ENCODE measurements at places on chromosomes 11 and 22.

- no peak for DNase-seq
Measured at GRCh38 chr11:77470971-77471370, 2.9 kb downstream of the PAK1 start.

DNA sequence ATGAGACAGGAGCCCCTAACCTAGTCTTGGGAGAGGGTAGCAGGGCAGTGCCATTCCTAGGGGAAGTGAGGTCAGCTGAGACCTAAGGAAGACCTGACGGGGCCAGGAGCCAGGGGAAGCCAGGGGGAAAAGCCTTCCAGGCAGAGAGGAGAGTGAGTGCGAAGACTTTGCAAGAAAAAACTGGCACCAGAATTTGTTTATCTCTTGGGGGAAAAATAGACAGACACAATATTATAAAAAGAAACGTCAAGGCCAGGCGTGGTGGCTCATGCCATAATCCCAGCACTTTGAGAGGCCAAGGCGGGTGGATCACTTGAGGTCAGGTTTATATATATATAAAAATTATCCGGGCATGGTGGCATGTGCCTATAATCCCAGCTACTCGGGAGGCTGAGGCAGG is 26.9 kb upstream of the TESMIN start:
- no peak for DNase-seq

DNA sequence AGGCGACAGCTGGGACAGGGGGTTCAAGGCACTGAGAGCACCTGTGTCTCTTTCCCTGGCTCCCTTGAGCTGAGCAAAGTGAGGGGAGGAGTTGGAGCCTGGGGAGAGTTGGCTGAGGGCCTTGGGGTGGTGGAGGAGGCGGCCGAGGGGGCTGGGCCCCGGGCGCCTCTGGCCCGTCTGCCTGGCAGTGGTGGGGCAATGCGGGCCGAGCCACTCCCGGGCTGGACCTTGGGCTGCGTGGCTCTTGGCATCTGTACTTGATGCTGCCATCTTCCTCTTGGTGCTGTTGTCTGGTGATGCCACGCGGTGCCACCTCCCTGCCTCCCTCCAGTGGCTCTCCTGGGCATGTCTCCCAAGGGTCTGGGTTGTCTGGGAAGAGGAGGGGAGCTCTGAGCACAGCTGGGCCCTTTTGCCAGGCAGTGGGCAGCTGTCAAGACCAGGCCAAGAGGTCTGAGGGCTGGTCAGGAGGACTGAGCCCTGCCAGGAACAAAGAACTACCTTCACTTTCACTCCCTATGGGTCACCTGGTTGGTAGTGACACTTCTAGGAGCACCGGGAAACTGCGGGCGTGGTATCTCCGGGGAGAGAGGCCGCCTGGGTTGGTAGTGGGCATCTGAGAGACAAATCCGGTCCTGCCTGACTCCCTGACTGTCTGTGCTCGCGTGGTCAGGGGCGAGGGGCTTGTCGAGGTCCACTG is 1.3 kb downstream of the GRIK4 start:
- DNase-seq, result no peak

DNA sequence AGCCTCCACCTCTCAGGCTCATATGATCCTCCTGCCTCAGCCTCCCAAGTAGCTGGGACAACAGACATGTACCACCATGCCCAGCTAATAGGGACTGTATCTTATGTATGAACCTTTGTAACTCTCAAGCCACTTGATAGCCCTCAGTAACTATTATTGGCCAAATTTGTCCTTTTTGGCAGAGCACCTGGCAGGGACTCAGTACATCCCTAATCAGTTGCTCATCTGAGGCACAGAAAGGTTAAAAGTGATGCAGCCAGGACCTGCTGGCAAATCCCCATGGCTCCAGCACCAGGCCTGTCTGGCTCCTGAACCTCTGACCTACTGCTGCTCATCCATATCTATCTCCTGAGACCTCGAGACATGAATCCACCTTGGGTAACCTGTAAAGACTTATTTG is 21.1 kb upstream of the XBP1 start:
- no peak for DNase-seq

- peak; percentile 46 for DNase-seq
Measured at GRCh38 chr11:96748639-96749370, 359.0 kb downstream of the JRKL start.

DNA sequence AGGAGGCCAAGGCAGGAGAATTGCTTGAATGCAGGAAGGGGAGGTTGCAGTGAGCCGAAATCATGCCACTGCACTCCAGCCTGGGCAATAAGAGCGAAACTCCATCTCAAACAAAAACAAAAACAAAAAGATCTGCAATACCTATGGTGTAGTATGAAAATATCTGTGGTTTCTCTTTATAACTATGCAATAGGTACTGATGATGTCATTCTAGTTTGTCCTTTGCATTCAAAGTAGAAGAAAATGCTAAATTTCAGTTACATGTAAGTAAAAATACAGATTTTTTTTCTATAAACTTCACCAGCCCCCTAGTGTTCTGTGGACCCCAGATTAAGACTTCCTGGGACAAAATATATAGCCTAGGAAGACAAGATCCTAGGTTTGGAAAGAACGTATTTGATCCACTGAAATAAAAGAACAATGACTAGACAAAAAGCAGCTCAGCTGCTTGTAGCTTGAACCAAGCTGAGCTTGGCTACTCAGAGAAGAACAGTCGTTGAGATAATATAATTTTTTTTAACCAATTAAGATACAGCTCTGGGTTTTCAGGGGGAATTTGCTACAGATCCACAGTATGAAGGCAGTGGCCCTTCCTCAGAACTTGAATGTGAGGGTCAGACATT is 2.8 kb upstream of the HBE1 start:
- no peak for DNase-seq

- no peak for DNase-seq
Measured at GRCh38 chr22:20207277-20208025, 56.6 kb upstream of the CCDC188 start.

DNA sequence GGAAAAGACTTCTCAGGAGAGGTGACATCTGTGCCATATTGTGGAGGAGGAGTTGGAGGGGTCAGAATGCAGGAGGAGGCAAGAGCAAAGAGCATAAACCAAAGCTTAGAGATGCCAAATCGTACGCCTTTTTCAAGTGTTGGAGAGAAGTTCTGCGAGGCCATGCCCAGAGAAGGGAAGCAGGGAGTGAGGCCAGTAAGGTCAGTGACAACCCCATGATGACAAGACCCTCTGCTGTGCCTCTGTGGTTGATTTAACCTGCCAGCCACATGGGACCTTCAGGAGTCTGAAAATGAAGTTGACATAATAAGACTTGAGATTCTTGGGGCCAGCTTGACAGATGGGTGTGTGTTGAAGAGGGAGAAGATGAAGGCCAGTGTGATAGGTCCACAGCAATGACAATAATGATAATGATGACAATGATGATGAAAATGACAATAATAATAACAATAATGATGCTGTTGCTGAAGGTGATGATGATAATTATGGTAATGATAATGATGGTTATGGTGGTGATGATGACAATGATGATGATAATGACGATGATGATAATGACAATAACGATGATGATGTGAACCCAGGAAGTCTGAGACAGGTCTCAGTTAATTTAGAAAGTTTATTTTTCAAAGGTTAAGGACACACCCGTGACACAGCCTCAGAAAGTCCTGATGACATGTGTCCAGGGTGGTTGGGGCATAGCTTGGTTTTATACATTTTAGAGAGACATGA is 152.6 kb upstream of the B3GAT1 start:
- no peak for DNase-seq

GRCh38 chr11:99773646-99774045 is 752.9 kb downstream of the CNTN5 start:
- peak; percentile 57 for DNase-seq

DNA sequence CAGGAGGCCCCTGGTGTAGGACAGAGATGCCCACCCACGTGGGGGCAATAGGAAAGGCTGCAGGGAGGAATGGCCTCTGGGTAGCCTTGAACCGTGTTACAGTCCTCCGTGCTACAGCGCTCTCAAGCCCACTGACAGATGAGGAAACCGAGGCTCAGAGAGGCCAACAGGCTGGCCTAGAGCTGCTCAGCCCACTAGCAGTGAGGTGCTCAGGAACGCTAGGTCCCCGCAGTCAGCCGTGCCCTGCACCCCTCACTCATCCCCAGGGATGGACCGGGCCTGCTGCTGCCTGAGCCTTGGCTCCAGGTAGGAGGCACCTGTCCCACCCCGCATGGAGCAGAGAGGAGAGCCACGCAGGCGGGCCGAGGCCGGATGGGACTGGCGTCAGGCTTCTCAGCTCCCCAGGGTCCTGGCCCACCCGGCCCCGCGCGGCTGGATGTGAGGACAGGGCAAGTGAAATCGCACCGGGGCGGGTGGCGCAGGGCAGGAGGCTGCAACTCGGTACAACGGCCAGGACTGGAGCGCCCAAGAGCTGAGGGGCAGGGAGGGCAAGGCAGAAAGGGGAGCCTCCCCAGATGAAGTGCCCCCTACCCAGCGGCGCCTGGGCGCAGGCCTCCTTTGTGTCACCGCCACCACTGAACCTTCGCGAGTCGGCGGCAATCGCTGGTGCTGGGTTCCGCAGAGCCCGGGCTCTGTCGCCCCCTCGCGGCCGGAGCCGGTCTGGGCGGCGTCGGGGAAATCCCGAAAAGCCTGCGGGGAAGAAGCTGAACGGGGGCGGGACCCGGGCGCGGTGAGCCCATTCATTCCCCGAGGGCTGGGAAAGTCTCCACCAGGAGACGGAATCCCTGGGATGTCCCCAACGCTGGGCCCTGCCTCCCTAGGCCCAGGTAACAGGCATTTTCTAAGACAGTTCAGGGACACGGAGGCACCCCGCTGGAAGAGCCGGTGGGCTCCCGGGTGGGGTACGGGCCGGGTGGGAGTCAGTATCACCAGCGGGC is 8.4 kb upstream of the SLC2A11 start:
- peak; percentile 75 for DNase-seq

- DNase-seq, result peak; percentile 44
Measured at GRCh38 chr11:17208257-17208999, 642 bp upstream of the PIK3C2A start.

- DNase-seq, result no peak
Measured at GRCh38 chr11:31805037-31805628, 6.0 kb downstream of the PAX6 start.

GRCh38 chr22:36373258-36373579 is 14.5 kb downstream of the MYH9 start:
- DNase-seq, result no peak

DNA sequence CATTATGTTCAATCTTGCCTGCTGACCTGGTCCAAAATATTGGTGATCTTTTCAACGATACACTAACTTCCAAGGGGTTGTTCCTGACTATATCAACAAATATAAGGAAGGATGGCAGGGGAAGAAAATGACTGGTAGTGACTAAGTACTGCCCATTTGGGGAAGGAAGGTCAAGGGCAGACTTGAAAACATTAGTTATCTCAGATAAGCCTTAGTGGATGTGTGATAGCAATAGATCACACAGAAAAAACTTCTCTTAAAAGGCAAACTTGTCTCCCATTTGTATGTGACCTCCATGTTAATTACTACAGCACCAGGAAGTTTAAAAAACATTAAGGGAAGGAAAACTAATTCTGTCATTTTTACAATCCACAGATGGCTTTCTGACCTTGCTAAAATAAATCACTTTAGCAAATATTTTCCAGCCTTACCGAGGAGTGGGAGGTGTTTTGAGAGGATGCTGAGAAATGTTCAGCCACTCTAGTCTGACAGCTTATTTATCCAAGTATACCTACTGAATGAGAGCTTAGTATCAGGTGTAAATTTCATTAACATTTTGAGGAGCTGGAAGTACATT is 88.2 kb upstream of the DDI1 start:
- DNase-seq, result no peak

DNA sequence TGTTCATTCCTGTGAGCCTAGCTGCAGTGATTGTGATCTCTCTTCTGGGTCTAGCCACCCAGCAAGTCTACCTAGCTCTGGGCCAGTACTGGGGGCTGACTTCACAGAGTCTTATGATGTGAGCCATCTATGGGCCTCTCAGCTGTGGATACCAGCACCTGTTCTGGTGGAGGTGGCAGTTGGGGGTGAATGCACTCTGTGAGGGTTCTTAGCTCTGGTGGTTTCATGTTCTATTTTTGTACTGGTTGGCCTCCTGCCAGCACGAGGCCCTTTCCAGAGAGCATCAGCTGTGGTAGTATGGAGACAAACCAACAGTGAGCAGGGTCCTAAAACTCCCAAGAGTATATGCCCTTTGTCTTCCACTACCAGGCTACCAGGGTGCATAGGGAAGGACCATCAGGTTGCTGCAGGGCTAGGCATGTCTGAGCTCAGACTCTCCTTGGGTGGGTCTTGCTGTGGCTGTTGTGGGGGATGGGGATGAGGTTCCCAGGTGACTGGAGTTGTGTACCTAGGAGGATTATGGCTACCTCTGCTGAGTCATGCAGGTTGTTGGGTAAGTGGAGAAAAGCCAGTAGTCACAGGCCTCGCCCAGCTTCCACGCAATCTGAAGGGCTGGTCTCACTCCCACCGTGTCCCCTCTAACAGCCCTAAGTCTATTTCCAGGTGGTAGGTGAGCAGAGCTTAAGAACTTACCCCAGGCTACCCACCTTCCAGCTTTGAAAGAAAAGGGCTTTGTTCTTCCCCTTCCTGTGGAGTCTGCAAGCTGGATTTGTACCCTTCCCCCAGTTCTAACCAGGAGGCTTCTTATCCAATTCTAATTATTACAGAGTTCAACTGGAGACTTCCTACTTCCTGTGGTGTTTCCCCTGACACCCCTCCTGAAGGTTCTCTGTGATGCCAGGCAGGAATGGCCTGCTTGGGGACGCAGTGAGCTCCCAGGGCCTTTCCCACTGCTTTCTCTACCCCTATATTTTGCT is 250.7 kb downstream of the LUZP2 start:
- DNase-seq, result no peak

DNA sequence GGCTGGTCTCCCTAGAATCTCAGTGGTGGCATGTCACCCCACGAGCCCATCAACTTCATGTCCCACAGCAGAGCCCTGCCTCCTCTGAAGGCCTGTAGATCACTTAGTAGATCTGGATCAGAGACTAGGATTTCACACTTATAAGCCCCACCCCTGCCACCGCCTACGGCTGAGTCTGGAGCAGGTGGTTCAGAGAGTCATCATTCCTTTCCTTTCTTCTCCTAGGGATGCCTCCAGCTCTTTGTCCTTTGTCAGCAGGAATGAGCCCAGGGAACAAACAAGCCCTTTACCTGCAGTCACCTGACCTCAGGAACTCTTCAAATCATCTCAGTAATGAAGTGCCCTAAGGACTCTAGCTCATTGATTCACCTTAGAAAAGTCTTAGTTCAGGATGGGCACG is 37.8 kb downstream of the SCGB1A1 start:
- DNase-seq, result no peak

DNA sequence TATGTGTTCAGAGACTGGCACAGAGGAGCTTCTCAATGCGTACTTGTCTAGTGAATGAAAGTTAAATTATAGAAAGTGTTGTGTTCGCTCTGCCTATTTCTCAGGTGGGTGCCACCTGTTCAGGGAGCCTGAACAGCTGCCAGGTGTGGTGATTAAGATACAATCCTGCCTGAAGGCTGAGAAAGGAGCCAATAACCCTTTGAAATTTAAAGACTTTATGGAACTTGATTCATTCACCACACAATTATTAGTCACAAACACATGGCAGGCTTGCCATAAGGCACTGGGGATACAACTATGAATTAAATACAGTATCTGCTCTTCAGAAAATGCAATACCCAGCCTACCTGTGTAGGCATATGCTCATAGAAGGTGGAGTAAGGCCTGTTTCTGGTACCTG is 92.9 kb upstream of the AMOTL1 start:
- DNase-seq, result no peak

- DNase-seq, result no peak
Measured at GRCh38 chr11:34960277-34960676, 43.9 kb downstream of the PDHX start.

- DNase-seq, result no peak
Measured at GRCh38 chr11:441418-442274, at the start of gene ANO9. ANO9 (minus strand) TSS chr11:442011; CDS start chr11:441926, 85 bp downstream.

GRCh38 chr22:42116848-42117424 is 13.7 kb downstream of the CYP2D6 start:
- DNase-seq, result no peak

Data from fibroblast of skin of back (primary cell).